T-cell (primary cell): ENCODE measurements at places on chromosomes 6 and 20.
A peak's percentile ranks its signal among the peaks of the same experiment; 100 is the strongest.

DNA sequence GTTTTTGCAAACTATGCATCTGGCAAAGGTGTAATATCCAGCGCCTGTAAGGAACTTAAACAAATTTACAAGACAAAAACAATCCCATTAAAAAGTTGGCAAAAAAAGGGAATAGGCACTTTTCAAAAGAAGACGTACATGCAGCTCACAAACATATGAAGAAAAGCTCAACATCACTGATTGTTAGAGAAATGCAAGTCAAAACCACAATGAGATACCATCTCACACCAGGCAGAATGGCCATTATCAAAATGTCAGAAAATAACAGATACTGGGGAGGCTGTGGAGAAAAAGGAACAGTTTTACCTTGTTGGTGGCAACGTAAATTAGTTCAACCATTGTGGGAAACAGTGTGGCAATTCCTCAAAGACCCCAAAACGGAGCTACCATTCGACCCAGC is 54.2 kb downstream of the TSBP1 start:
- DNase-seq, result no peak

GRCh38 chr6:17007749-17008148 is 94.1 kb upstream of the STMND1 start:
- no peak for DNase-seq

DNA sequence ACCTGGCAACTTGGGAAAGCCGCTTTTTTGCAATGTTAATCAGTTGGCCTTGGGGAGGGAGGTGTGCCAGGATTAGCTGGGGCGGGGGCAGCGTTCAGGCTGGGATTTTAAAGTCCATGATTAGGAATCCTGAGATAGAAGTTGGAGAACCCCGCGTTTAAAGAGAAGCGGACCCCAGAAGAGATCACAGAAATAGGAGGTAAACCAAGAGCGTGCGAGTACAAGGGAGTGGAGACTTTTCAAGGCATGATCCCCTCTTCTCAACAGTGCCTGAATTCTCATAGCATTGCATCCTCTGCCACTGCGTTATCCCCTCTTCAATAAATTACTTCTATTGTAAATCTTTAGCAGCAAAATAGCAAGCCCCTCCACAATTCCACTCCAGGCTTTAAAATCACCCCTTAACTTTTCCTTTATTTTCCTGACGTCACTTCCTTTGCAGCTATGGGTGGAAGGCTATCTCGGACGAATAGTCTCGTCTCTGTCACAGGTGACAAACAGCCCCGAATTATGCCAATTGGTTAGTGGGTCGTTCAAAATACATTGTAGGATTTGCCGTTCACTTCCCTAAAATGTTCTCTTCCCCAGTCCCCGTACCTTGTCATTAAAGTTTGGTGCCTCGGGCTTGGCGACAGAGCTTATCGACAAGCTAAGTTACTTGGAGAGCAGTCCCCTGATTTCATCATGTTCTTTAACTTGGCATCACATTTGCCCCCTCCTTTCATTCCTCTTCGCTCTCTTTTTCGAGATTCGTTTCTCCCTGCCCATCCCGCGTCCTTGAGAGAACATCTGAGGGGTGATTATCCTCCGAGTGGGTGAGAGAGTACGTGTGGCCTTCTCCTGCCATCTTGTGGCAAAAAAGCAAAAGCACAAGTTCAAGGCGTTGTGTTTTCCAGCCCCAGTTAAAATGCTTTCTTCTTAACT is 17.1 kb downstream of the OR2B2 start:
- DNase-seq, result peak; percentile 48

- no peak for DNase-seq
Measured at GRCh38 chr6:55895972-55896730, 20.8 kb upstream of the BMP5 start.

GRCh38 chr20:19928328-19929011 is 88.7 kb upstream of the NAA20 start:
- DNase-seq, result no peak

GRCh38 chr6:70668499-70668812 is 773 bp downstream of the SMAP1 start:
- DNase-seq, result no peak

- DNase-seq, result no peak
Measured at GRCh38 chr6:170243791-170244291, 47.0 kb downstream of the DLL1 start.

GRCh38 chr6:139473731-139474130 is 99.3 kb upstream of the CITED2 start:
- no peak for DNase-seq

DNA sequence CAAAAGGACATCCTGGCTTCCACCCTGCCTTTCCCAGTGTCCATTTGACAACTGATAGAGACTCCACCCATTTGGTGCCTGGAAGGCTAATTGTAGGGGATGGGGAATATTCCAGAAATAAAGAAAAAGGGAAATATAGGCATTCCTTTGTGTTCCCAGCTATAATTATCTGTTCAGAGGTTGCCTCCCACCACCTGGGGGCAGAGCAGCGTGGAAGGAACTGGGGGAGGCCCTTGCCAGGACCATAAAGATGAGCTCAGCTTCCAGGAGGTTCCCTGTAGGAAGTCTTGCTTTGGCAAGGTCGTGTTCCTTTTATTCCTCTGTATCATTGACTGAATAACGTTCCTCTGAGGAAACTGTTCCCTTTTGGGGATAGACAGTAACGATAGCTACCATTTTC is 214.7 kb downstream of the TFAP2C start:
- no peak for DNase-seq

DNA sequence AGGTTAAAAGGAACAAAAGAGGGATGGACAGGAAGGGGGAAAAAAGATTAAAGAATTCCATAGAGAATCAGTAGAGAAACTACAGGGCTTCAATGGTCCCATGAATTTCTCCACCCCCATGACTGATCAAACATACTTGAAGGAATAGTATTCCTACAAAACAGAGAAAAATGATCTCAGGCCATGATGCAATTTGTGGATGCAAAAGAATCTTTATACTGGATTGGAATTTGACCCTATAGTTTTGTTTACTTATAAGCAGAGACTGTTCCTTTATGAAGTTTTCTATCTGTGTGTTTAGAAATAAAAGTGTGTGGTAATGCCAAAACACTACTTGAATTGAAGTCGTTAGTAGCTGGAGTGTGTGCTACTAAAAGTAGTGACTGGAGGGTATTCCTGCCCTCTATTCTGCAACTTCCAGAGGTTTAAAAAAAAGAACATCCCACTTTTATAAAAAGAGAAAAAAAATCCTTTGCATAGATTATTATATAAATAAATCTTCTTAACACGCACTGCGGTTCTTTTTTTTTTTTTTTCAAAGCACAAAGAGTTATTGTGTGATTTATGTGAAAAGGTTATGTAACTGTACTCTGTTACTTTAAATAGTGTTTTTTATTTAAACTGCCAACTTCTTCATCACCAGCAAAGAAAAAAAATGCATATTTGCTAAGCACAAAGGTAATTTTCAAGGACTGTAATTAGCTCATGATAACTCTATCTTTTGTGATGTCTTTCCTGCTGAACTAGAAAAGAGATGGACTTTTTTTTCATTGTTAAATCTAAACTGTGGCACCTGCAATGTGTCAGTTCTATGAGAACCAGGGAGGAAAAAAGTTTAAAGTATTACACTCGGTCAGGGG is 214.5 kb upstream of the CITED2 start:
- DNase-seq, result no peak

- DNase-seq, result no peak
Measured at GRCh38 chr20:52294106-52294628, 102.6 kb upstream of the ZFP64 start.

DNA sequence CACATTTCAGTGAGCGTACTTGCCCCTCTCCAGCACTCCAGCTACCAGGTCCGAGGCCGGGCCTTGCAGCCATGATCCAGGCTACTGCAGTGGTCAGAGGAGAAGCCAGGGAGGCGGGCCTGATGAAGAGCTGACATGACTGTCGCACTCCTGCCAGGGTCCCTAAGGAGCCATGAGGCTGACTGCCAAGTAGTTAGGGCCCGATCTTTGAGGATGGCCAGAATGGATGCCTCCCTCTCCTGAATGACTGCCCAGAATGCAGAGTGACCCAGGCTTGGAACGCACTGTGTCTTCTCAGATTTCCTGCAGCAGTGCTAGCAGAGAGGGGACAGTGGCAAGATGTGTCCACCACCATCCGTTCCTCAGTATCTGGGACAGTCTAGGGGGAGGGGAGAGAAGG is 24.7 kb upstream of the LRFN2 start:
- DNase-seq, result no peak

DNA sequence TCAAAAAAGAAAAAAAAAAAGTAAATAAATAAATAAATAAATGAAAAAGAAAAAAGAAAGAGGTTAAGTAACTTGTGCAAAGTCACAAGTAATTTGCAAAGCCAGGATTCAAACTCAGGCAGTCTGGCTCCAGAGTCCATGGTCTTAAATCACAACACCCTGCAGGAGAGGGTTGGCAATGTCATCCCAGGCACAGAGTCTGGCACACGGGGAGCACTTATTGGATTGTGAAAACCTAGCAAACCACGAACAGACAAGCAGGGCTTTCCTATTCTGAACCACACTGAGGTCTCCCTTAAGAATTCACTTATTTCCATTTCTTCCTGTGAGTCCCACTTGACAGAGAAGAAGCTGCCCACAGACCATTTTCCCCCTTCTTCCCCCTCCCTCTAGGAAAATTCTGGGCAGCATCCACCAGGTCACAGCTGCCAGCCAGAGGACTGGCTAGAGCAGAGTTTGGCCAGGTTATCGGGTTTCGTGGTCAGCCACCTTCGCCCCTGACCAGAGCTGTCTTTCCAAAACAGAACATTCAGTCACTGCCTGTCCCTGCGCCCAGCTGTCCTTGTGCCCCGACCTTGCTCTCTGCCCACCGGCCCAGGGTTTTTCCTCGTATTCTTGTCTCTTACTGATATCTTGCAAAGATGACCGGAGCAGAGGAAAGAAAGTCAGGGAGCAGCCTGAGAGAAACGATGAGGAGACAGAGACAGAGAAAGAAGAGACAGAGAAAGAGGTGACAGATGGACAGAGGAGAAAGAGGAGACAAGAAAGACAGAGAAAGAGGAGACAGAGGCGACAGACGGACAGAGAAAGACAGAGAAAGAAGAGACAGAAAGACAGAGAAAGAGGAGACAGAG is 106.4 kb upstream of the PTPN1 start:
- no peak for DNase-seq

DNA sequence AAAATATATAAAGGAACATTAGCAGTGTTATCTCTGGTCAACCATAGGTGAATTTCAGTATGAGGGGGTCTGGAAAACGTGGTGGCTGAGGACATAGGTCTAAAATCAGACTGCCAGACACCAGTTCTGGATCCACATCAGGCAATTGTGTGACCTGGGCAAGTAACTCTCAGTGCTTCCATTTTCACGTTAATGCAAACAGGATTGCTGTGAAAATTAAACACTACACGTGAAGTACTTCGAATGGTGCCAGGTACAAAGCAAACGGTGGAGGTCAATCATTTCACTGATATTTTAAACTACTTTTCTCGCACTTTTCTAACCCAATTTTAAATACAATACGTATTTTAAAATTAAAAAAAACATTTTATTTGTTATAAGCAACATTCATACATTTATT is 315.7 kb downstream of the TRDN start:
- no peak for DNase-seq

- no peak for DNase-seq
Measured at GRCh38 chr6:170444056-170444591, 109.0 kb downstream of the PSMB1 start.

GRCh38 chr20:17430125-17430950 is 100.8 kb downstream of the BFSP1 start:
- no peak for DNase-seq

DNA sequence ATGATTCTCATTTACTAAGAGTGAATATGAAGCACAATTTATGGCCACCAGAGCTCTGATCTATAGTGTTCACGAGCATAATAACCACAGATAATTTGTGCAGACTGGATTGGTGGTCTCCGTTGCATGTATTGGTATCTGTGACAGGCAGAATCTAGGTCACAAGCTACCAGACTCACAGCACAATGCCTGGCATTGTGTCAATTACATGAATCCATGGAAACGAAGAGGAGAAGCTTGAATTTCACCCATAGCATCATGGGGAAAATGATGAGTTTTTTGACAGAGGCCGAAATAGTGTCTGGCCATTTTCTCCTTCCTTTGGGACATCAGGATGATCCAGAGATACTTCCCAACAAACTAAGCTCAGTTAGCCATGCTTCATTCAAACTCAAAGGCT is 52.3 kb upstream of the TMEM170B start:
- no peak for DNase-seq

- DNase-seq, result no peak
Measured at GRCh38 chr20:48620154-48620506, 207.7 kb downstream of the PREX1 start.

DNA sequence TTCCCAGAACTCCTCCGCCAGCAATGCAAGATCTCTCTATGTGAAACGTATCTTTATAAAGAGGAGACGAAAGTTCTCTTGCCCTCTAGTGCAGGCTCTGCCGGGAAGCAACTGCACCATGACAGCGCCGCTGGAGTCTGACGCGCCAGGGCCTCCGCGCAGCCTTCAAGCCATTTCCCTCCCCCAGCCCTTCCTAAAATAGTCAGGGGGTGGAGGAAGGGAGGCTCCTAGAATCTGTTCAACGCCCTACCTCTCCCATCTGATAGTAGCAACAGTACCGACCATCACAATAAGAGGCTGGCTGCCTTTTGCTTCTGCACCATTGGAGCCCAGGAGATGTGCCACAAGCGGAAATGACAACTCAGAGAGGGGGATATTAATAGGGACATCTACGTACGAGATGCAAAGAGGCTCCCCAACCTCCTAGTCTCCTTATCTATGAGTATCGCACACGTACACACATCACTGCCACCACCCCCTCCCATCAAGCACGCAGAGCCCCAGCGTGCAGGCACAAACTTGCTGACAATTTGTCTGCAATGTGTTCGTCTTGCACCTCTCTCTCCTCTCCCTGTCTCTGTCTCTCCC is 1.0 kb downstream of the SYNE1 start:
- DNase-seq, result no peak

DNA sequence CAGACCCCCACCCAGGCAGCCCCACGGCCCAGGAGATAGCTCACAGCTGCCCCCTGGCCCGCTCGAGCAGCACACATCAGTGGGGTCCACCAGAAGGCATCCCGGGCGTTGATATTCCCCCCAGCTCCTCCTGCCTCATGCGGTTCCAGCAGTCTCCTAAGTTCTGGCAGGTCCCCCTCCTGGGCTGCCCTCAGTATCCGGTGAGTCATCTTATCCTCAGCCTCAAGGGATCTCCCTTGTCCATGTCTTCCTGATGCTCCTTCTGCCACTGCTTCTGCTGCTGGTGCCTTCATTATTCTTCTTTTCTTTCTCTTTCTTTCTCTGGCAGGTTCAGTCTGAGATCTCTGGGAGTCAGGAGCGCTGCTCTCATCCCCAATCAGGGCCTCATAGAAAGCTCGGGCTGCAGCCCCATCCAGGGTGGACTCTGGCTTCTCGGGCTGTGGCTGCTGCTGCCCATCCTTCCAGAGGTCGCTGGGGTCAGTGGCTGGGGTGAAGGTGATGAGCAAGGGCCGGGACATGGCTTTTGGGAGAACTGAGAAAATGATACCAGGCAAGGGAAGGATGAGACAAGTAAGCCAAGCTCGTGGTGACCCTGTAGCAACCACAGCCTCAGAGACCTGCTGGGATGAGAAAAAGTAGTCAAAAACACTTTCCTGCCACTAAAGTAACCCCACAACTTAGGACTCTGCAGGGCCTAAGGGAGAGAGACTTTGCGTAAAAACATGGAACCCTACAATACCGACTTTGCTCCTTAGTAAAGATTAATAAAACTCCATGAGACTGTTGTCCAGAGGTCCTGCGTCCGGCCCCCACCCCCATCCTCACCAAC is 622 bp downstream of the GPANK1 start:
- DNase-seq, result no peak
